ENCODE measurements at places on chromosomes 13 and 19.

- DNase-seq: no peak
Measured at GRCh38 chr19:2044709-2045500, 6.1 kb downstream of the MKNK2 start.

DNA sequence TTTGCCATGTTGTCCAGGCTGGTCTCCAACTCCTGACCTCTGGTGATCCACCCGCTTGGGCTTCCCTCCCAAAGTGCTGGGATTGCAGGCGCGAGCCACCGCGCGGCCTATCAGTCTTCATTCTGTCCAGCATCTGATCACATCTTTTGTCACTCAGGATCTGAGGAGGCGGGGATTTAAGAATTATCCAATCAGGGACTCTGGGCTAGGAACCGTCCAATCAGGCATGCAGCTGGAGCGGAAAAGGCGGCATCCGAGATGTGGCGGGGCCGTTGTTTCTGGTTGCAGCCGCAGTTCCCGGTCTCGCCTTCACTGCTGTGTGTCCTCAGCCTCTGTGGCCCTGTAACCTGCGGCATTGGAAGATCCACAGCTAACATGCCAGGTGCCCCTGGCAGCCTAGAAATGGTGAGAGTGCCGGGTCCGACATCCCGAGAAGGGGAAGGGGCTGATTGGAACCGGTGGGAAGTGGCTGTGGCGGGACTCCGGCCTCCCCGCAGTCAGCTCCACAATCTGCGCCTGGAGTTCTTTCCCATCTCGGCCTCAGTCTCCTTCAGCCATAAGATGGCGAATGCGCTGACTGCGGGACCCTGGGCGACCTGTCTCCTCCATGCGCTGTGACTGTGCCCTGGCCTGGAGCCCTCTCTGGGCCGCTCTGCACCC lies at the start of gene ZNF729:
Gene ZNF729, plus strand, starts transcription at position 291 of the 660 bp plus-strand sequence. Its CDS starts 85 bp downstream, at position 376.
- no peak for DNase-seq

- no peak for DNase-seq
Measured at GRCh38 chr19:34408411-34408810, 4.2 kb downstream of the PDCD2L start.

GRCh38 chr19:48928164-48929025 lies 5.1 kb upstream of the DHDH start:
- no peak for DNase-seq

DNA sequence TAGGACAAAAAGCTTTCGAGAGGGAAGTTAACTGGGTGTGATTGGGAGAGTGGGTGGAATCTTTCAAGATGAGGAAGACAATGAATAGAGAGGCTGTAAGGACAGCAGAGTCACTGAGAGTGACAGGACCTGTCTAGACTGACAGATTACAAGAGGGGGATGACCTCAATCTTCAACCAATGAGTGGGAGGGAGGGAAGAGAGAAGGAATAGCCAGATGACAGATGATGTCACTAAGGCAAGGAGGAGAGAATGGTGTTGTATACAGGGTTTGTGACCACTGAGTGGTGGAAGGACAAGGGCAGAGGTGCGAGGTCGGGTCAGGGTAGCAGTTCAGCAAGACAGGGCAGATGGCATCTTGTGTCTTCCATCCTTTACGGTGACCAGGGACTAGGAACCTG lies 5.8 kb upstream of the ILF3 start:
- no peak for DNase-seq

DNA sequence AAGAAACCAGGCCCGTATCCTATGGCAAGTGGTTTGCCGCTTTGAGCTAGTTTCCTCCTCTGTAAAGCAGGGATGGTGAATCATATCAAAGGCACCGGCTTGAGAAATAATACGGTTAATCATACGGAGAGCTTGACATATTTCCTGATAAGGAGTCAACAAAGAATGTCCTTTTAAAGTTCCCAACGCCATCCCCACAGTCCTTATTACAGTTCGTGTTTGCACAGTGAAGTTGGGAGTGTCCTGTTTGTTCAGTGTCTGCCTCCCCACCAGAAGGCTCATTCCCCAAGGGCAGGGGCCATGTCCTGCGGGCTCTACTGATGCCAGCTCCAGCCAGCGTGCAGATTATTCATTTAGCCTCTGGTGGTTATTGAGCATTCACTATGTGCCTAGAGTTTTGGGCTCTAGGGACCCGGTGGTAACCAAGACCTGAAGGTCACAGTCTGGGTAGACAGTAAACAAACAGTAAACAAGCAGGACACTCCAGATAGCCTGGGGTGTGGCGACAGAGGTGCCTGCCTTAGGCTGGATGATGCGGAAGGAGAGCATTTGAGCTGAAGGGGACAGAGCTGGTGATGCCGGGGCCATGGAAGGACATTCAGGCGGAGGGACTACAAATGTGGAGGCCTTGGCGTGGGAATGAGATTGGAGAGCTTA lies 6.3 kb downstream of the GRAMD1A start:
- DNase-seq: no peak

DNA sequence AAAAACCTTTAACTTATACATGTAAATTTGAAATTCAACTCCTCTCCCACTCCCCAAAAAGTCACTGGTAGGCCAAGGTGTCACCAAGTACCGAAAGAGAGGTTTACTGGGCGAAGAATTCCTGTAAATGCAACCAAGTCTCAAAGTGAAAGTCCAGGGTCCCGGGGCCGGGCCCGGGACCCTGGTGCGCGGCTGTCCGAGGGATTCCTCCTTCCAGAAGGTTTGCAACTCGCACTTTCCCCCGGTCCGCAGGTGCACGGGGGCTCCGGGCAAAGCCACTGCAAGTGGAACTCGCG lies 1.1 kb downstream of the STK24 start:
- DNase-seq: no peak

DNA sequence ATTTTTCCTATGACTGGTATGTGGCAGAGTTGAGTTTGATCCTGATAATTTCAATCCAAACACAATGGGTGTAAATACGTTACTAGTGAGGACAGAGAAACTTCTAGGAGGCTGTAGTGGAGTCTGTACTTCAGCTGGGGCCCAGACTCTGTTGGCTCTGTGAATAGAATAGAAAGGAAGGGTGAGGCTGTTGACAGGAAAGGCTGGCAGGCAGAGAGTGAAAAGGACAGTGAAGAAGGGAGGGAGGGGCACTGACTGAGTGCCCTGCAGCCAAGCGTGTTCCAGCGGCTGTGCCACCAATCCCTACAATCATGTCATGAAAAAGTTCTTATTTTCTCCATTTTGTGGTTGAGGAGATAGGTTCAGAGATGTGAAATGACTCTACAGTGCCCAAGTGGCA lies 80.5 kb downstream of the MBNL2 start:
- no peak for DNase-seq

- no peak for DNase-seq
Measured at GRCh38 chr19:6971366-6971765, 49.9 kb downstream of the MBD3L2B start.

DNA sequence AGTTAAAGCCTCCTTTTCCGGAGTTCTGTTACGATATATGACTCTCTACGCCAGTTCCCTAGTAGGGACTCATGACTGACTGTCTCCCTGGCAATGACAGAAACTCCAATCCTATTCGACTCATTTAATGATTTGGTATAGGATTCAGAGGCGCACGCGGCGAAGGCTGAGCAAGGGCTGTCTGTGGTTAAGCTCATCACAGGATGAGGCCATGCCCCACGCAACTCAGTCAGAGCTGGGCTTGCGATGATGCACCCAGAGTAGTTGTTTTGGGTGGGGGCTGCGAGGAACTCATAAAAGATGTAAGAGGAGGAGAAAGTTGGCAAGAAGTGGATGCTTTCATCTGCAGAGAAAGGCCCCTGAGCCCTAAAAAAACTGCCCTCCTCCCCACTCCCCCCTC lies 468 bp upstream of the SERTM1 start:
- DNase-seq: no peak
